ENCODE measurements at places on chromosomes 3 and 15.

DNA sequence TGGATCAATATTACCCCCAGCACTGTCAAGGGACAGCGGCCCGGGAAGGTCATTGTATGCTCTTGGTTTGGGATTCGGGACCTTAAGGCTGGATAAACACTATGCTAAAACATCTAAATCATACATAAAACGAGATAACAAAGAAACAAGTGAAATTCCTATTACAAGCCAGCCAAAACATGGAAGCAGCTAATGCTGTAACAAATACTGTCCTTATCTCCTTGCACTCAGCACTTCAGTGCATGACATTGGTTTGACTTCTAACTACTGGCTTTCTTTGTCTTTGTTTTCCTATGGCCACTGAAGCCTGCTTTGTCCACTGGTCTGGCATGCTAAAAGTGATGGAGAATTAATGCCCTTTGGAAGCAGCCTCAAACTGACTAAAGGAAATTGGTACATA lies 516.4 kb upstream of the DPH6 start:
- DNase-seq, result no peak

- peak; percentile 43 for DNase-seq
Measured at GRCh38 chr3:122415104-122415744, 638 bp downstream of the WDR5B start.

- no peak for DNase-seq
Measured at GRCh38 chr3:155641956-155642355, 102.9 kb downstream of the PLCH1 start.

DNA sequence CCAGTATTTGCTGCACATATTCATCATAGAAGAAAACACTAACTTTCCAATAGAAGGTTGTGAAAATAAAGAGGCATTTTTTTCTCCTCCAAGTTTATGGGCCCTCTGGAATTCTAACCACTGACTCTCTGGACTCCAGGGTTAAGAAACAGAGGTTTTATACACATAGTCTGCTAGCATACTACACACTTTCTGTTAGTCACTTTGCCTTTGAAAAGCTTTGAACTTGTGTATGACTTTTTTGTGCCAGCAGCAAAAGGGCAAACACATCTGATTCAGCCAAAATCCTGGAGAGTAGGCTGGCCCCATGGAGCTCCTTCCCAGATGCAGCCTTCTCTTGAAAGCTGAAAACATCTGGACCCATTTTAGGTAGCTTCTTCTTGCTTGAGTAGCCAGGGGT lies 6.2 kb downstream of the ZIC4 start:
- DNase-seq, result no peak

- DNase-seq, result no peak
Measured at GRCh38 chr15:29352402-29352801, 82.8 kb upstream of the NSMCE3 start.

- no peak for DNase-seq
Measured at GRCh38 chr3:141796081-141796888, 33.1 kb downstream of the GRK7 start.

DNA sequence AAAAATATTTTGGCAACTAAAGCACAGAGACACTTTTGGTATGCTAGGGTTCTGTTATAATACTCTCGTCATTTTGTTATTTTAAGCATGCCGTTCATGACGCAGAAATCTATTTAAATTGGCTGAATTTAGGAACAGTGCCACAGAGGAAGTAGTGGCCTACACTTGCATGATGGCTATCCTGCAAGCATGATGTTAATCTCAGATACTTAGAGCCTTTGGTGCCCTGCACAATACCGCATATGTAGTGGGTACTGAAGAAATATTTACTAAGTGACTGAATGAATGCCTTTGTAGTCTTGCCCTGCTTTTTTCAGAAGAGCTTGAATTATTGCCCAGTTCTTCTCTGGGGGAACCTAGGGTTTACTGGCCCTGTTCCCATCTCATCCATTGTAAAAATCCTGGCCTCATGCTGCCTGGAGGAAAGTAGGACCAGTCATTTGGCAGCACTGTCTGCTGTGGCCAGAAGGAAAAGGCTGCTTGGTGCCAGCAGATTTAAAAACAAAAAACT lies 79.0 kb downstream of the SERPINI1 start:
- DNase-seq, result no peak

GRCh38 chr3:55481744-55482495 lies 5.2 kb downstream of the WNT5A start:
- DNase-seq, result no peak

DNA sequence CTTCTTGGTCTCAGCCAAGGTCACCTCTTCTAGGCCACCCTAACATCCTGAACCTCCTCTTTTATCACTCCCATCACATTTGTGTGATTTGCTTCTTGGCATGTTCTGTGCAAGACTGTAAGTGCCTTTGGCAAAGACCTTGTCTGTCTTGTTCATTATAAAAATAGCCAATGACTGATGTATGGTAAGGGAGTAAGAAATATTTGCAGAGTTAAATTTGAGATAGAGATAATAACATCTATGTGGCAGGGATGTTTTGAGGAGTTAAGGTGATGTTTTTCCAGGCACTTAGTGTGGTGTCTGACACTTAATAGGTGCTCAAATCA lies 202.3 kb downstream of the CADPS start:
- no peak for DNase-seq

DNA sequence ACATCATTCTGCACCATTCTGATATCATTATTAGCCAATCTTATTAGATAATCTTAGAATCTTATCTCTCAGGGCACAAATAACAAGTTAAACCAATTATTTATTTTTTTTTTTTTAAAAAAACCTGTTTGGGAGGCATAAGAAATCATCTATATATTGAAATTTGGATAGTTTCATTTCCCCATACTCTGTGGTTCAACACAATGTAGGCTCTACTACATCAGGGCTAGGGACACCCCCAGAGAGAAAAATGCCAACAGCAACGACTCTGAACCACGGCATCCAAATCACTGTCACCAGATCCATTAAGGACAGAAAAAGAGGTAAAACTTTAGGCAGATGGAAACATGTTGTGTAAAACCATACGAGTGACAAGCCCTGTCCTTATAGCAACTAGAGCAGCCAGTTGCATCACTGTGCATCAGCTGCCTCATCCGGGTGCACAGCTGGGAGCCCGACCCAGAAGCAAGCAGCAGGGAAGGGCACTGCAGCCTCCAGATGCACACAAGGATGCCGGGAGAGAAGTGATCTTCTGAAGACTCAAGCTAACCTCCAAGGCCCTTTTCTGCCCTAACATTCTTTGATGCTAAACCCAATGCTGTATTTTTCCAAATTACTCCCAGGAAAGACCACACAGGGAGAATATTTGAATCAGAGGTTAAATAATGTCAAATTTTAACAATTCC lies 381.1 kb downstream of the CTNNB1 start:
- DNase-seq, result no peak

DNA sequence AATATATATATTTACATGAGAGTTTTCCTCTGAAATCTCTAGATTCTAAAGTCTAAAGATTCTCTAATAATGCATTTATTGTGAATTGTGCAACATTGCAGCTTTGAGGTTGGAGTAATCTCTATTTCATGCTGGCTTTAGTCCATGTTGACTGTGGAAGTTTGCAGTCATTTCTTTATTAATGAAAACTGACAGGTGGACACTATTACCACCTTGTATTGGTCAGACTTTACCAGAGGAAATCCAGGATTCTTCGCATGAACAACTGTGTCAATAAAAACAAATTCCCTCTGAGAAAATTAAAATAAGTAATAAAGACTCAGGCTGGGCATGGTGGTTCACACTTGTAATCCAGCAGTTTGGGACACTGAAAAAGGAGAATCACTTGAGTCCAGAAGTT lies 274.1 kb downstream of the SHQ1 start:
- no peak for DNase-seq

GRCh38 chr3:4835616-4836043 lies 143.6 kb upstream of the BHLHE40 start:
- DNase-seq, result no peak

- no peak for DNase-seq
Measured at GRCh38 chr3:13620776-13621365, 71.9 kb downstream of the FBLN2 start.

- no peak for DNase-seq
Measured at GRCh38 chr15:95839367-95839782, 491.1 kb upstream of the NR2F2 start.

- no peak for DNase-seq
Measured at GRCh38 chr3:172100482-172100881, 61.1 kb downstream of the FNDC3B start.

DNA sequence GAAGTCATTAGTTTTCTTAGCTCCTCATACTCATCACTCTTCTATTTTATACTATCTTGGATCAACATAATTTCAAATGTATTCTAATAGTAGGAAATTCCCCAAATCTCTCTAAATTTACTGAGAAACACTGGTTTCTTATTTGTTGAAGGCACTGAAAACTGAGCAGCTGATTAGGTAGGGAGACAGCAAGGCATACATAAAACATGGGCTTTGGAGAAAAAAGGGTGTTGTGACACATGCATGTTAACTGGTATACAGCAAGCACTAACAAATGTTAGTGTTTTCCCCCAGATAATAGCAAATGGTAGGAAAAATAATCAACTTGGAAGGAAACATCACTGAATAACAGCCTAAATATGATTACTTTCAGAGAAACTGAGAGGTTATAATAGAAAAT lies 125.5 kb upstream of the TSPAN3 start:
- DNase-seq, result no peak

DNA sequence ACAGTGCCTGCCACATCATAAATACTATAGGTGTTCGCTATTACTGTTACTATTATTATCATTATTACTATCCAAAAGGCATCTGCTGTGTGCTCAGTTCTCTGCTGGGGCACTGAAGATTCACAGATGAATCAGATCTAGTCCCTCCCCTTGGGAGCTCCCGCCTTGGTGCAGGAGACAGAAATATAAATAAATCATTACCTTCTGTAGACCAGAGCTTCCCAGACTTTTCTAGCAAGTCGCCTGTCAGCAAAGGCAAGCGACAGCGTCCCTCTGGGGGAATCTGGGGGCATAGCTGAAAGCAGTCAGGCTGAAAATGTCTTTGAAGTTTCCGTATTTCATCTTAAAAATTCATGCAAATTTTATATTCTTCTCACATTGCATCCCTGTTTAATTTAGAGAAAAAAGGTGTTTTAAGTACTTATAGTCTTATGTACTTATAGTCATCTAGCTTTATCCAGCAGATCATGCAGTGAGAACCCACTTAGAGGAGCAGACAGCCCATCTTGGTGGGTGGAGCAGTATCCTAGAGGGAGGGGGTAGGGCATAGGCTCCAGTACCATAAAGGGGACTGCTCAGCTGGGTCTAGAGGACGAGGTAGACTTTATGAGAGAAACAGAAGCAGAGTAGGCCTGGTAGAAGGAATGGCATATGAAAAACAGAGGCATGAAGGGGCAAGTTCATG lies 10.4 kb upstream of the BRPF1 start:
- DNase-seq, result no peak

DNA sequence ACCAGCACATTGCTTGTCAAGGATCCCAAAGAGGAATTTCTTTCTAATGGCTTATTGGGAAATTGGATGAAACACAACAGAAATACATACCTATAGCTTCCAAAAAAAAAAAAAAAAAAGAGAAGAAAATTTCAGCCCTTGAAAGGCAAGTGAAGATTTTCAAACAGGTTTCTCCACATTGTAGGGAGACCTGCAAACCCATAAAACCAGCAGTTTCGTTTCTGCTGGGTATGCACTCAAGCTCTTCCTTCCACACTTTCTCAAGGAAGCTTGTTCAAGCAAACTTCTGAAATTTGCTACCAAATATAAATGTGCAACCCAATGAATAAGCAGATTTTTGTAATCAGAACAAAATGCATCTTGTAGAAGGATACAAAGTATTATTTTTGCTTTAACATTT lies 15.9 kb upstream of the SH3BP5 start:
- no peak for DNase-seq

DNA sequence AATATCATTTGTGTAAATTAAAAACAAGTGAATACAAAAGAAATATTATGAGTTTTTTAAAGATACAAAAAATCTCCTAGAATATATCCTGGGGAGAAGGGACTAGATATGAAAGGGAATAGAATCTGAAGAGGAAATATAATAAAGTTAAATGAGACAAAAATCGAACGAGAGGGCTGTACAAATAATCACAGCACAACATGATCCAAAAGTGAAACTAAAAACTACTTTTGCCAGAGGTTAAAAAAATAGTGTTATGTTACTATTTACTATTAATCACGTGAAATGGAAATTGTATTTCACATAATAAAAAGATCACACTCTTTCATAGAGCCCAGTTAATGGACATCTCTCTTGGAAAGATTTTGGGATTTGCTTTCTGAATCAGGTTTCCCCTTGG lies 28.6 kb downstream of the CGGBP1 start:
- DNase-seq, result no peak

- DNase-seq, result no peak
Measured at GRCh38 chr15:92899601-92899947, 550 bp upstream of the CHD2 start.

DNA sequence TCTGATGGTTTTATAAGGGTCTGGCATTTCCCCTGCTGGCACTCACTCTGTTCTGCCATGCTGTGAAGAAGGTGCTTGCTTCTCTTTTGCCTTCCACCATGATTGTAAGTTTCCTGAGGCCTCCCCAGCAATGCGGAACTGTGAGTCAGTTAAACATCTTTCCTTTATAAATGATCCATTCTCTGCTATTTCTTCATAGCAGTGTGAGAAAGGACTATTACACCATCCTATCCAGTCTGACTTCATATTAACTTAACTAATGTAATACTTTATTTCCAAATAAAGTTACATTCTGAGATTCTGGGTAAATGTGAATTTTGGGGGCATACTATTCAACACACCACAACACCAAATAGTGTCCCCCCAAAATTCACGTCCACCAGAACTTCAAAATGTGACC lies 22.2 kb upstream of the MAP3K13 start:
- DNase-seq, result no peak

GRCh38 chr15:33201491-33202231 lies 7.1 kb upstream of the FMN1 start:
- DNase-seq, result no peak

DNA sequence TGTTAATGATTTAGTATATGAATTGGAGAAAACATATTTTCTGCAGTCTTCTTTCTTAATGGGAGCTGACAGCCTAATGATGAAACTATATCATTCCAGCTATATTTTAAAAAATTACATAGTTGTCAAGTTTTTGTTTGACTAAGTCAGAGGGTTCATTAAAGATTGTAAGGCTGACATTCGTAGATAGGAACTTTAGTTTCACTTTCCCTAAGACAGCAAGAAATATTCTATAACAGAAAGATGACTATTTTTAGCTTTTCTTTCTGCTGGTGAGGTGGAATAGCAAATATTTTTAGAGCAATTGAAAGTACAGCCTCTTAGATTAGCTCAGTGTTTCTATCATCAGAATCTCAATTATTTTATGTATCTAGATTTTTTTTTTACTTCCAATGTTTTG lies 60.2 kb downstream of the PIAS1 start:
- no peak for DNase-seq

GRCh38 chr3:132421832-132422231 lies 4.5 kb downstream of the DNAJC13 start:
- DNase-seq, result no peak

DNA sequence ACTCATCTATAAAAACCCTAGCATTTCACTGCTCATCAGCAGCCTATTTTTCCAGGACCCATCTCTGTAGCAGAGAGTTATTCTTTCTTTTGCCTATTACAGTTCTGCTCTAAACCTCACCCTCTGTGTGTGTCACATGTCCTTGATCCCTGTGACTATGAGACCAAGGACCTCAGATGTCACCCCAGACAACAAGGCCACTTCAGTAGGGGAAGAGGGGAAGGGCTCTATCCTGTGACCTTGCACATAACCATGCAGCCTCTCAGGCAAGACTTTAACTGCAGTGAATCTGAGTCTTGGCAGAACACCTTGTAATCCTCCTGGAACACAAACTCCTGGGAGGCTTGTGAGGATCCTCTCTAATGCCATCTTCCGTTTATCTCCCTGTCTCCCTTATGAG lies 4.4 kb upstream of the ZNF589 start:
- DNase-seq, result no peak

- DNase-seq, result no peak
Measured at GRCh38 chr3:116140100-116140689, 305.1 kb downstream of the LSAMP start.
